ENCODE measurements at places on chromosomes 2 and 18.

GRCh38 chr2:85911097-85911496, 22.3 kb upstream of the ST3GAL5 start:
- H3K4me1 ChIP-seq, result 0 out of 2 replicates have a peak, but pooled peaks cover 13% of the 10 kb centered on the region
- no peak for DNase-seq
- H3K4me3 ChIP-seq, result no peak overlapping the region
- H3K27me3 ChIP-seq, result no peaks in the 10 kb centered on the region
- H3K36me3 ChIP-seq, result no peaks in the 10 kb centered on the region

GRCh38 chr2:223797037-223797436, 40.3 kb downstream of the AP1S3 start:
- no peak for DNase-seq
- H3K4me1 ChIP-seq, result no peaks in the 10 kb centered on the region

GRCh38 chr2:157443795-157444640, at the start of gene CYTIP:
TSS of gene CYTIP (minus strand) at chr2:157444089. CDS start at chr2:157444020, 69 bp downstream.
- H3K27me3 ChIP-seq, result peaks cover 5% of the 10 kb centered on the region
- peak within 1 kb of the TSS; percentile 97 for H3K27ac ChIP-seq
- H3K36me3 ChIP-seq, result 0 out of 2 replicates have a peak, but pooled peaks cover 4% of the 10 kb centered on the region
- peak within 1 kb of the TSS; percentile 91 for H3K4me3 ChIP-seq
- DNase-seq, result peak; percentile 91

- H3K4me3 ChIP-seq, result no peak overlapping the region
- no peaks in the 10 kb centered on the region for H3K27me3 ChIP-seq
- no peaks in the 10 kb centered on the region for H3K4me1 ChIP-seq
- DNase-seq, result no peak
- H3K27ac ChIP-seq, result no peak overlapping the region
- H3K36me3 ChIP-seq, result no peaks in the 10 kb centered on the region
Observed at GRCh38 chr2:188795762-188796161, 178.4 kb upstream of the COL3A1 start.

GRCh38 chr2:221961561-221961960, 337.2 kb downstream of the PAX3 start:
- no peaks in the 10 kb centered on the region for H3K27me3 ChIP-seq
- no peak for DNase-seq
- H3K36me3 ChIP-seq, result no peaks in the 10 kb centered on the region
- no peak overlapping the region for H3K4me3 ChIP-seq
- H3K27ac ChIP-seq, result no peak overlapping the region

- H3K36me3 ChIP-seq, result no peaks in the 10 kb centered on the region
- DNase-seq, result no peak
- no peaks in the 10 kb centered on the region for H3K4me1 ChIP-seq
- no peak overlapping the region for H3K4me3 ChIP-seq
Observed at GRCh38 chr18:11155034-11155759, 5.8 kb upstream of the PIEZO2 start.

- H3K36me3 ChIP-seq, result no peaks in the 10 kb centered on the region
- H3K4me1 ChIP-seq, result no peaks in the 10 kb centered on the region
- H3K27me3 ChIP-seq, result no peaks in the 10 kb centered on the region
- DNase-seq, result no peak
- no peak overlapping the region for H3K4me3 ChIP-seq
Observed at GRCh38 chr18:77762014-77762413, 512.4 kb downstream of the GALR1 start.

GRCh38 chr2:137969418-137969765, 5.1 kb downstream of the HNMT start:
- H3K4me1 ChIP-seq, result no peaks in the 10 kb centered on the region
- H3K27ac ChIP-seq, result no peak overlapping the region
- no peaks in the 10 kb centered on the region for H3K36me3 ChIP-seq
- no peaks in the 10 kb centered on the region for H3K27me3 ChIP-seq
- no peak overlapping the region for H3K4me3 ChIP-seq

- no peak overlapping the region for H3K27ac ChIP-seq
- DNase-seq, result no peak
- no peaks in the 10 kb centered on the region for H3K27me3 ChIP-seq
- no peaks in the 10 kb centered on the region for H3K36me3 ChIP-seq
- H3K4me3 ChIP-seq, result no peak overlapping the region
- H3K4me1 ChIP-seq, result no peaks in the 10 kb centered on the region
Observed at GRCh38 chr2:8257502-8257901, 424.4 kb upstream of the ID2 start.

DNA sequence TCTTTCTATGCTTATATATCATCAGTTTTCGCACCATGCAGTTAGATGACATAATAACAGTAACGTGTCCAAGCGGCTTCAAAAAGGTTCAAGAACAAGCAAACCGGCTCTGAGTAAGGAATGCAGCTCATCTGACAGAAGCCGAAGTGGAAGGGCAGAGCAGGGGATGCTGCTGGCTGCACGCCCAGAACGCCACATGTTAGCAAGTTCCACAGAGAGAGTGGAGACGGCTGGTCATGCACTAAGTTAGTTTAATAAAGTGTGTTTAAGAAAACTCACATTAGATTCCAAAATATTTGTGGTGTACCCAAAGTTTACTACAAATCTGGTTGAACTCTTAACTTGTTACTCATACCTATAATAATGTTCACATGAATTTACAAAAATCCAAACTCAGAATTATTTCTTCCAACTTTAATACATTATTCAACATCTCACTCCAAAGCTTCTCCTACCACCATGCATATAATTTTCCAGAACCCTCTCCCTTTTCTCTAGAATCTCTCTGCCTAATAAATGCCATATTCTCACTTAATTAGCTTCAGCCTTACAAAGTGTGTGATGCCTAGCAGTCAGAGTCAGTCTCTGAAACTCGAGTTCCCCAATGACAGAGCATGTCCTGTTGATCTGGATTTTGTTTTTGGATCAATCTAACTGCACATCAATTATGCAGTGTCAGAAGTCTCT, 170.0 kb downstream of the DNAH7 start:
- no peak for DNase-seq
- H3K4me3 ChIP-seq, result no peak overlapping the region
- no peaks in the 10 kb centered on the region for H3K36me3 ChIP-seq
- H3K27me3 ChIP-seq, result no peaks in the 10 kb centered on the region
